ENCODE measurements at places on chromosomes 2 and 18.
A peak's percentile ranks its signal among the peaks of the same experiment; 100 is the strongest.

DNA sequence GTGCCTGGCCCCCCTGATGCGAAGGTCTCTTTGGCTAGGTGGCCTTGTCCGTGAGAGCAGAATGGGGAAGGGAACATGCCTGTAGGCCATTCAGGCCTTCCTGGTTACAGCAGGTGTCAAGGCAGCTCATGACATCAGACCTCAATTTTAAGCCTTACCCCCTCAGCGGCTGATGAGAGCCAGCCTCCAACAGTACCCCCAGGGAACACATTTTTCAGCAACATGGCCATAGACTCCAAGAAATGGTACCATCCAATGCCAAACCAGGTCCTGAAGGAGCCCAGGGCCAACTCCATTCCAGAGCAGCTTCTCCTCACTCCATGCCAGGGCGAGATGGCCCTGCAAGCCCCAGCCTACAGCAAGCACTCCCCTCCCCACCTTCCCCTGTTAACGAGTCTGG lies 199.2 kb downstream of the SMAD2 start:
- no peak for DNase-seq

- peak; percentile 22 for DNase-seq
Measured at GRCh38 chr18:51235009-51235789, 37.7 kb upstream of the MEX3C start.

DNA sequence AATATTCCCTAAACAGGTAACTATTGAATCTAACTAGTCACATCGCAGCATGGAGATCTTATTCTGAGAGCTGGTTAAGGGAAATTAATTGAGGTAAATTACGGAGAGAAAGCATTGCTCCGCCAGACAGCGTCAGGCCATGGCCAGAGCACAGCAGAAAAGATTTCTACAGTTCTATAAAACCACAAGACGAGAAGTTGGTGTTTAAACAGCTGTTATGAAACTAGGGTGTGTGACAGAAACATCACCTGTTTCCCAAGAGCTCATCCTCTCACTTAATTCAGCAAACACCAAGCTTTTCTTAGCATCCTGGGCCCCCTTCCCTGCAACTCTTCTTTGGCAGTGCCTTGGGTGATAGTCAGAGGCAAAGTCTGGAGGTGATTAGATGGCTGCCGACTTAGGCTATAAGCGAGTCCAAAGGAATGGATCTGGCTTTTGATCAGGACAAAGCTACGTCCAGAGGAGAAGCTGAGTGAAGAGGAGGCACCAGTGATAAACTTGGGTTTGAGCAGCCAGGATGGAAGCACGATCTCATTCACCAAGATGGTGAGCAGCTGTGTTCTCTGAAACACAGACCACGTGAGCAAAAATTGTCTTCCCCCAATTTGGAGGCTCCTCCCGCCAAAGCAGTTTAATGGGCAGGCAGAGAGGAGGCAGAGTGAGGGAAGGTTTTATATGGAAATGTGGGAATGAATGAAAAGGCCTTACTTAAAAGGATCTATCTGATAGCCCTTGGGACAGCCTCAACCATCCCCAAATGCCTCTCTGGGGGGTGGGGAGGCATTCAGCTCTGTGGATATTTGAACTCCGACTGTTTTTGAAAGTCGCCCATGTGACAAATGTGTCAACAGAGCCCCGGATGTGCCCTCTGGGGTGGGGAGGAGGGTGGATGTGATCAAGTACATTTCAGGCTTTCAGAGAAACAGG lies 57.8 kb downstream of the PKDCC start:
- DNase-seq: peak; percentile 53

GRCh38 chr18:59540780-59541179 lies 156.4 kb downstream of the CCBE1 start:
- DNase-seq: no peak

- no peak for DNase-seq
Measured at GRCh38 chr2:173037245-173038120, 38.2 kb upstream of the MAP3K20 start.

DNA sequence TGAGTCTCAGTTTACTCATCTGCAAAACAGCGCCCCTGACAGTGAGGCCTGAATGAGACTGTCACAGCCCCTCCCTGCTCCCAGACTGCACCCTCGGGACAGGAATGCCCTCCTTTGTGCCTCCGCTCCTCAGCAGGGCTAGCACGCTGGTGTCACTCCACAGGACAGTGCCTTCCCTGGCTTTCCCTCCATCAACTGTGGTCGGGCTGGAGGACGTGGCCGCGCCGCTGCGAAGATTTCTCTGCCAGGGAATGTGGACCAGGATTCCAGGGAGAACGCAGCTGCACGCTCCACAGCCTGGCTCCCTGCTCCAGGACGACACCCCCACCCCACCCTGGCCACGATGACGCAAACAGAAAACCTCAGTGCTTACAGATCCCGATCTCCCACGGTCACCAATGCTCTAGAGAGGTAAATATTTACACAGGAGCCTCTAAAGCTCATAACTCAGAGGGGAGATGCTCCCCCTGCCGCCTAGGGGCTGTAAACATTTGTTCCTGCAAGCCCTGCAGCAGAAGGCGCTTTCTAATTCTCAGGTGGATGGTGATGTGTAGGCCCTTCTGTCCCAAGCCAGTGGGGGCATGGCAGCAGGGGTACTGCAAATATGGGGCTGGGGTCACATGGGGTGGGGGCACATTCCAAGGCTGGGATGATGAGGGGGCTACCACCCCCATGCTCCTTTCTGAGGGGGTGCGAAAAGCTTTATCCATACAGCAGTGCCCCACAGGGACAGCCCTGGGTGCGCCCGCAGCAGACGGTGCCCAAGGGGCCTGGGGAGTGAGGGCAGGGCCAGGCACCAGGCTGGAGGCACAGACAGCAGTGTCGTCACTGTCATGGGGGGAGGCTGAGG lies 12.4 kb downstream of the HS6ST1 start:
- no peak for DNase-seq

GRCh38 chr2:239374896-239375277 lies 25.9 kb downstream of the HDAC4 start:
- no peak for DNase-seq

GRCh38 chr2:101558740-101559525 lies 84.0 kb upstream of the RFX8 start:
- no peak for DNase-seq

DNA sequence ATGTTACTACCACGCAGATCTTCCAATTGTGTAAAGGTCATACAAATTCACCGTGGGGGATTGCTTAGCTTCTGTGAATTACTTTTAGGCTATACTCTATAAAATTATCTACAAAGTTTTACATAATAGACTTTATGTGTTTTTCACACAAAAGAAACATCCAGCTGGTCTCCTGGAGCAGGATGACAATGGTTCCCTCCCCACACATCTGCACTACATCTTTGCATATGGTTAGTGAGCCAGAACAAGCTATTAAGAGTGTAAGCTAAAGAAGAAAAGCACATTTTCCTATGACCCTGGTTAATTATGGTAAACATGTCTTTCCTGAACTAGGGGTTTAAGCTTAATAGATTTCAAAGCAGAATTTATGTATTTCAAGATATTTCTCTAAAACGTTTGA lies 295.1 kb downstream of the ASXL3 start:
- DNase-seq: no peak

DNA sequence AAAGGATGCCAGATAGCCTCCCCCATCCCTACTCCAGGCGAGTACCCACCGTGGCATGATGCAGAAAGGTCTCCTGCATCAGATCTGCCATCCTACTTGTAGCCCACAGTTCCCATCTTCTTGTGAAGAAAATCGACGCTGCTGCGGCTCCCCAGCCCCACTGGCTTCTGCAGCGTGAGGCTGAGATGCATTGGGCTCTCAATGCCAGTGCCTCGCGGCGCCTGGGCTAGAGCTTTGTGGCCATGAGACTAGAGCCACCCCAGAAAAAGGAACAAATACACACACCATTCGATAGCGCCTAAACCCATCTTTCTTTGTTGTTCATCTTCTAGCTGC lies 2.8 kb downstream of the NOL4 start:
- no peak for DNase-seq

DNA sequence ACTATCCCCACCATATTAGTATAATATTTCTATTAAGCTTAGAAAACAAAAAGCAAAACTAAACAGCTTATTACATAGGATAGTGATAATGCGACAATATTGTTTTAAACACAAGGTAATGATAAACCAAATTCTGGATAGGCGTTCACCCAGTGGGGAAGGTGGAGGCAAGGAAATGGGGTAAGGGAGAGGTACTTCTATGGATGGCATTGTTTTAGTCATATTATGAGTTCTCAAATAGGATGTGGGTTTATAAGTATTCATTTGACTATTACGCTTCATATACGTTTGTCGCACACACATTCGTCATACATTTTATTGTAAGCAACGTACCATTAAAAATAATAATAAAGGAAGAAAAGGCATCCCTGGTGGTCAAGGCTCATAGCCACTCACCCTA lies 88.8 kb upstream of the DNMT3A start:
- DNase-seq: no peak

- no peak for DNase-seq
Measured at GRCh38 chr2:240323601-240324291, 111.7 kb upstream of the GPC1 start.

GRCh38 chr2:155281907-155282306 lies 583.4 kb downstream of the KCNJ3 start:
- DNase-seq: no peak

- DNase-seq: no peak
Measured at GRCh38 chr2:45862843-45863242, 211.4 kb downstream of the PRKCE start.

- no peak for DNase-seq
Measured at GRCh38 chr2:124530203-124530602, 505.1 kb downstream of the CNTNAP5 start.

DNA sequence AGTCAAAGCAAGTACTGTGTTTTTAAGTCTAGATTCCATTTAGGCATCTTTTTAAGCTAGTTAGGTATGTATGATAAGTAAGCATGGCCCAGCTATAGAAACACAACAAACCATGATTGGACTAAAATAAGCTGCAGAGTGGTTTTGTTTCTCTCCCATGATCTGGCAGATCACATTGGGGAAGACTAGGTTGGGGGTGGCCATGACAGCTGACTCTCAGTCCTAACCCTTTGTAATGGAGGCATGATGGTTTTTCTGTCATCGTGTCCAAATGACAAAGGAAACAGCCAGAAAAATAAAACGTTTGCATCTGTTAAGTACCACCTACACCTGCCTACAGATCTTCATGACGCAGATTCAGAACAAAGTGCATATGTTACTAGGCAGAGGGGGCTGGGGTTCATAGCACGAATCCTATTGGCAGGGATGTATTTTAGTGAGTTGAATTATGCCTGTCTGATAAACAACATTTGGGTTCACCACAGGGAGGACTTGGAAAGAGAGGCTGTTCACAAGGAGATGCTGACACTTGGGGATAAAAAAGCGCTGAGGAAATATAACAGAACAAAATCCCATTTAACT lies 33.8 kb upstream of the GALNT5 start:
- DNase-seq: no peak

DNA sequence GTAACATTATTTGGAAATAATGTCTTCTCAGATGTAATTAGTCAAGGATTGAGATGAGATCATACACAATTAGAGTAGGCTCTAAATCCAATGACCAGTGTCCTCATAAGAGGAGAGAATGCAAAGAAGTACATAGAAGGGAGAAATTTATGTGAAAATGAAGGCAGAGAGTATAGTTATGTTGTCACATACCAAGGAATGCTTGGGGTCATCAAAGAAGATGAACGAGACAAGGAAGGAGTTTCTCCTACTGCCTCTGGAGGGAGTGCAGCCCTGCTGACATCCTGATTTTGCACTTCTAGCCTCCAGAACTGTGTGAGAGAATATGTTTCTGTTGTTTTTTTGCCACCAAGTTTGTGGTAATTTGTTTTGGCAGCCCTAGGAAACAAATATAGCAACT lies 100.1 kb downstream of the GALNT13 start:
- no peak for DNase-seq

- no peak for DNase-seq
Measured at GRCh38 chr18:13574355-13574754, 152.0 kb downstream of the FAM210A start.

- DNase-seq: no peak
Measured at GRCh38 chr2:224524657-224525056, 60.5 kb downstream of the CUL3 start.

- DNase-seq: no peak
Measured at GRCh38 chr2:43419876-43420275, 176.0 kb downstream of the THADA start.

DNA sequence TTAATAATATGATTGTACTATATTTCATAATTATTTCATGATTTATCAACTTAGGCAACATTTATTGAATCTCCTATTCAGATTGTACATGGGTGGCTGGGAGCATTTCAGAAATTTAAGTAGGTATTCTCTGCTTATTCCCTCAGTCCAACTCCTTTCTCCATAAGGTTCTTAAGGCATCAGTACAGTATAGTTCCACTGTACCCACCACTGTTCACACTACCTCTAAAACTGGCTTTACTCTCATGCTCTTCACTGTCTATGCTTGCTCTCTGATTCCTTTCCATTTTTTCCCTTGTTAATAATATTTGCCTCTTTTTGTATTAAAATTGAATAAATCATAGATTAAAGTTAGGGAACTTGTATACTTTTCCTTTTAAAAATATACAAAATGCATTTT lies 89.8 kb downstream of the EHBP1 start:
- DNase-seq: no peak

GRCh38 chr2:166197446-166197845 lies 69.6 kb upstream of the SCN1A start:
- no peak for DNase-seq

GRCh38 chr2:134392442-134393074 lies 138.7 kb downstream of the MGAT5 start:
- no peak for DNase-seq

- DNase-seq: no peak
Measured at GRCh38 chr2:229905601-229906000, 16.2 kb downstream of the TRIP12 start.

- no peak for DNase-seq
Measured at GRCh38 chr18:49747876-49748275, 65.5 kb downstream of the ACAA2 start.

DNA sequence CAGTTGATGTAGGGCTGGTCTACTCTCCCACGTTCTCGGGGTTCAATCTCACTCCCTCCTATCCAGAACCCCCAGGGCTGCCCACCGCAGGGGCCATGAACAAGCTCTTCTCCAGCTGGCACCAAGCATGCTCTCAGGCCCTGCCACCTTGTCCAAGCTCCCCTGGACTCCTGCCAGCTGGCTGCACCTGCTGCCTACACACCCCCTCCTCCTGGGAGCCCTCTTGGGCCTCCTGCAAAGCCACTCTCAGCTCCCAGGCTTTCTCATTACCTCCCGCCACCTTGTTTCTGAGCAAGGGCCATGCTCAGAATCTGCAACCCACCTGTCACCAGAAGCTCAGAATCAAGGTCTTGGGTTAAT lies 56.0 kb downstream of the HDAC4 start:
- no peak for DNase-seq

GRCh38 chr18:37805773-37806404 lies 240.3 kb upstream of the CELF4 start:
- DNase-seq: no peak

DNA sequence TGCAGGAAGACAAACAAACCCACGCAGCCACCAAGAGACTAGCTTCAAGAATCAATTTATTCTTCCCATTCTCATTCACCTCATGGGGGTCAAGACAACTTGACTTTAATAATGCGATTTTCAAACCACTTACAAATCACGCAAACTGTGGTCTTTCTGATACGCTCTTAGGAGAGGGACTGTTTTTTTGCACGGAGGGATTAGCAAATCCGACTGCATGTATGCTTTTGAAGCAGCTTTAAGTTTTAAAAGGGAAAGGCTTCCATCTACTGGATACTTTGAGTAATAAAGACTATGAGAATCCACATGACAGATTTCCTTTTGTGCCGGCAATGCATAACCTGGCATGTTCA lies 322.9 kb upstream of the KCNJ3 start:
- no peak for DNase-seq

GRCh38 chr2:25819597-25820039 lies 58.7 kb downstream of the ASXL2 start:
- DNase-seq: no peak

GRCh38 chr18:5973099-5973498 lies 77.8 kb upstream of the TMEM200C start:
- DNase-seq: no peak
